ENCODE measurements at places on chromosomes 7 and 10.
A peak's percentile ranks its signal among the peaks of the same experiment; 100 is the strongest.

DNA sequence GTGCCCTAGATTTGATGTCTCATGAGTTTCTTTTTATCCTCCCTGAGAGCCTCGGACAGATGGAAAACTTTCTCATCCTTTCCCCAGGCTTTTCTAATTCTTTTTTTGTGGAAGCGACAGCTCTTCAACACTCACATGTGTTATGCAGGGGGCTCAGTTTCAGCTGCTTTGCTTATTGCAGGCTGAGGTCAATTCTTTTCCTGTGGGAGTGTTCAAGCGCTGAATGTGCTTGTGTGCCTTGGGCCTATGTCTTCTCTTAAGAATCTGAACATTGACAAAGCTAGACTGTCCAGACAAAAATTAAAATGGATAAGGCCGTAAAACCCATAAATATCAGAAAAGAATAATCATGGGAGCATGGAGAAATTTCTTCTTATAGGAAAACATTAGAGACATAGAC is 125.2 kb upstream of the STEAP4 start:
- DNase-seq, result no peak

DNA sequence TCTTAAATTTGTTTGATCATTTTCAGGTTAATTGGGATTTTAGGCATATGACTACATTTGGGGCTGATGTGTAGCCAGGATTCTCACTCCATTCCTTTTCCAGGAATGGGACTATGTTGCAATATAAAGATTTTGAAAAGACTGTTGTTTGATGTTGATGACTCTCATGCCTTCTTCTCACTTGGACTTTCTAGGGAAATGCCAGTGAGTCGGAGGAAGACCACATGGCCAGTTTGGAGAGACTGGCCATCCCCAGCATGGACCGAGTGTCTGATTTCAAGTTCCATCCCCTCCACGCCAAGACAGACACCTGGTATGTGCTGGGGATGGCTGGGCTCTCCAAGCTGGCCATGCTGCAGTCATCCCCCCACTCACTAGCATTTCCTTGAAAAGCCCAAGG is 5.5 kb downstream of the IGFBP3 start:
- no peak for DNase-seq

- DNase-seq, result no peak
Observed at GRCh38 chr7:158949359-158949758, 93.0 kb downstream of the DYNC2I1 start.

DNA sequence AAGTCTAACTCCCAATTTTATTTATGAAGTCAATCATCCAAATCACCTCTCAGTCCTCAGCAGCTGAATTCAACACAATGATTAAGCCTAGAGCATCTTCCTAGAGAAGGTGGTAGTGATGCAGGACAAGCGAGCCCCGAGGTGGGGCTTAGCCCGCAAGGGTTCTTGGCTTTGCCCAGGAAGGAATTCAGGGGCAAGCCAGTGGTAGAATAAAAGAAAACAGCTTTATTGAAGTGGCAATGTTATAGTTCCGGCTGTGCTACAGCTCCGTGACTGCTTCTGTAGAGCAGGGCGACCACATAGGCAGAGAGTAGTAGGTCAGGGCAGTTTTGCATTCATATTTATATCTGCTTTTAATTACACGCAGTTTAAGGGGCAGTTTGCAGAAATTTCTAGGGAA is 18.1 kb downstream of the IL2RA start:
- DNase-seq, result no peak

- no peak for DNase-seq
Observed at GRCh38 chr10:49351669-49352068, 44.2 kb downstream of the DRGX start.

- peak; percentile 24 for DNase-seq
Observed at GRCh38 chr7:83301416-83301815, 138.7 kb upstream of the PCLO start.

GRCh38 chr10:30751678-30752331 is 122.3 kb upstream of the LYZL2 start:
- peak; percentile 69 for DNase-seq

DNA sequence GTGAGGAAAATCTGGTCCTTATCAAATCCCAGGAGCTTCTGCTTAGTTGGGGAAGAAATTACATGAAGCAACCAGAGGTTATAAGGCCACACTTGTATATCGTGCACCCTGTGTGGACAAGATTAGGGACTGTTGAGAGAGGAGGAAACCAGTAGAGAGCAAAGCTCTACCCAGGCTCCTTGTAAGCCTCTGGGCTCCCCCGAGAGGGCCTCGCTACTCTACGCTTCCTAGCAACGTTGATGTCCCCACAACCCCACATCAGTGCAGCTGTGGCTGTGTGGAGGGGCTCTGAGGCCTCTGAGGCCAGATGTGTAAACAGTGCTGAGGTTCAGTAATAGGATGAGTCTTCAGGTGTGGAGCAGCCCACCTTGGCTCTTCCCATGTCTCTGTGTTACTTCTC is 16.0 kb downstream of the HIF1AN start:
- DNase-seq, result no peak

DNA sequence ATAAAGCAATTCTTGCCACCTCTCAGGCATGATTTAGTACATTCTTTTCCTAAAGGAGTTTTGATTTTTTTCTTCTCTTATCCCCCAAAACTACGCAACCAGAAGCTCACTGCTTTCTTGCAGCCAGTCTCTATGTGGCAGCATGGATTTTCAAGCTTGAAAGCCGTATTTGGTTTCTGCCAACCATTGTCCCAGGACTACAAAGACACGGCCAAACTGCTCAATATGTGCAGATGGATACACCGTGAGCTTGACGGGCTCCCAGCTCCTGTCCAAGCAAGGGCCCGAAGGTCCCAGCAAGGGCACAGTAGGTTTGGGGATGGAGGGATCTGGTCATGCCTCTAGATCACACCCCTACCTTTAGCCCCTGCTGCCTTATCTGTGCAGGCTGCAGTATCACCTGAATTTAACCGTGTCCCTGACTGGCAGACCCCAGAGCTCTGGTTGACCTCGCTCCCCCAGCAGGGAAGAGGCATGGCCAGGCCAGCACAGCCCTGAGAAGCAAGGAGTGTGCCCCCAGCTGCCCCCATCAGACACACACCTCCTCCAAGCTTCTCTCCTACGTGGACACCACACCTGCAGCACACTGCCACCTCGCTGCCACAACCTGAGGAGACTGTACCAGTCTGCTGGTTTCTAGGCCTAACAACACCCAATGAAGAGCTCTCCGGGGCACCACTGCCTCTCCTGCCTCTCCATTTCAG is 86.8 kb downstream of the COBL start:
- no peak for DNase-seq

- no peak for DNase-seq
Observed at GRCh38 chr7:152489044-152489443, 53.2 kb upstream of the KMT2C start.

- peak; percentile 70 for DNase-seq
Observed at GRCh38 chr10:15209827-15210509, 41.5 kb upstream of the NMT2 start.

GRCh38 chr10:14742382-14742781 is 32.3 kb downstream of the FAM107B start:
- no peak for DNase-seq

- no peak for DNase-seq
Observed at GRCh38 chr10:76201962-76202361, 770.5 kb downstream of the LRMDA start.

- no peak for DNase-seq
Observed at GRCh38 chr7:32293833-32294232, 196.3 kb downstream of the LSM5 start.

DNA sequence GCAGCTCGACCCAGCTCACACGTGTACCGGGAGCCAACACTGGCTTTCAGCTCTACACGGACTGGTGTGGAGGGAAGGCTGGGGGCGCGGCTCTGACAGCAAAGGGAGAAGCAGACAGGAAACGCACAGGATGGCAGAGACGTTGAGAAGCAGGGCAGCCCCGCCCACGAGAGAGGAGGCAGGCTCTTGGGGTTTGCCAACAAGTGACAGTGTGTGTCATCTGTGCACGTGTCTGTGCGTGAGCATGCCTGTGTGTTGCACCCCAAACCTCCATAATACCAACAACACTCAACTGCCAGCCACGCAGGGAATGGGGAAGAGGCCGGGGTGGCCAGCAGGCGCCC is 64.4 kb upstream of the PDGFA start:
- DNase-seq, result no peak

GRCh38 chr10:118151461-118151860 is 104.7 kb upstream of the RAB11FIP2 start:
- DNase-seq, result no peak

- DNase-seq, result no peak
Observed at GRCh38 chr7:40598915-40599314, 464.1 kb downstream of the SUGCT start.

- DNase-seq, result peak; percentile 21
Observed at GRCh38 chr7:70776627-70777101, 355.3 kb upstream of the GALNT17 start.

GRCh38 chr10:87670586-87670985 is 10.9 kb downstream of the PAPSS2 start:
- DNase-seq, result peak; percentile 54

DNA sequence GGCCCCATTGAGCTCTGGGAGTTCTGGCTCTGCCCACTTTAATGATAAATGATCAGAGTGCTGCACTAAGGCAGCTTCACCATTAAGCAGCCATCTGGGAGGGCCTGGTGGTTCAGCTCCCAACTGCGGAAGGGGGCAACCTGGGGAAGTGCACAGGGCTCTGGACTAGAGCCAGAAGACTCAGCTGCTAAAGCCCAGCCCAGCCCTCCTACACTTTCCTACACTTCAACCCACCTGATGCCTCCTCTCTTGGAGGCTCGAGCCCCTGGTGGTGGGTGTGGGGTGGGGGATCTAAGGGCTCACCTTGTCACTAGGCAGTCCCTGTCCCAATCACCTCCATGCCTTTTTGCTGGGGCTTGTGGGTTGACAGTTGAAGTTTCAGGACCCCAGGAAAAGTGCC is 60.6 kb upstream of the ANTXRL start:
- DNase-seq, result no peak

DNA sequence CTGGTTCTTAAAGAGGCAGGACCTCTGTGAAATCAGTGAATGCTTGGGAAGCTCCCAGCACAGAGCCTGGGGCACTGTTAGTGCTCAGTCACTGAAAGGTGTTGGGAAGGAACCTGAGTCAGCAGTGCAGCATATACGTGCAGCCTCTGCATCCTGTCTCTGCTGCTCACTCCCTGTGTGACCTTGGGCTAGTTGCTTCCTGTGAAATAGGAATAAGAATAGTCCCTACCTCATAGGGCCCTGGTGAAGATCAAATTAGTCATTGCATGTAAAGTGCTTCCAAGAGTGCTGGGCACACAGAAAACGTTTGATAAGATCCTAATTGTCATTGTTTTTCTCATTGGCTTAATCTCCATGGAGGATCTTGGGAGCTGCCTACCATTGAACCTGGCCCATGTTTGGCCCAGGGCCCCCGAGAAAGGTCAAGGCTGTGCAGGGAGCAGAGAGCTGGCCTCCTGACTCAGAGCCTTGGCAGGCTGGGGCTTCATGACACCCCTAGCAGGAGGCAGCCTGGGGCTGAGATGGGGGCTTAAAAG is 73.3 kb upstream of the COL13A1 start:
- no peak for DNase-seq

- DNase-seq, result peak; percentile 32
Observed at GRCh38 chr10:14325325-14325955, 5.3 kb downstream of the FRMD4A start.

- DNase-seq, result peak; percentile 87
Observed at GRCh38 chr7:17144322-17144721, 154.1 kb upstream of the AHR start.

DNA sequence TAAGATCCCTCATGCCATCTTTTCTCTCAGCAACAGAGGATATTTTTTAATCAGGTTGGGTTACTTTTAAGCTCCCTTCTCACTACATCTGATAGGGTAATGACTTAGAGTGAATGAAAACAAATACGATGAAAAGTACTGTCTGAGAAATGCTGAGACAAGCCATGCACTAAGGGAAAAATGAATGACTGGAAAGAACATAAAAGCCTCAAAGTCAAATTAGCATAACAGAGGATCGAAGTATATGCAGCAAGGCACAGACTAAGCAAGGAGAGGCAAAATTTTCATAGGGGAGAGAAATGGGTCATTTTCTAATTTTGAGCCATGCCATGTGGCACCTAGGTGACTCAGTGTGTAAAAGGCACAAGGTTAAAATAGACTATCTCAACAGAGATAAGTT is 8.5 kb upstream of the POT1 start:
- DNase-seq, result no peak

DNA sequence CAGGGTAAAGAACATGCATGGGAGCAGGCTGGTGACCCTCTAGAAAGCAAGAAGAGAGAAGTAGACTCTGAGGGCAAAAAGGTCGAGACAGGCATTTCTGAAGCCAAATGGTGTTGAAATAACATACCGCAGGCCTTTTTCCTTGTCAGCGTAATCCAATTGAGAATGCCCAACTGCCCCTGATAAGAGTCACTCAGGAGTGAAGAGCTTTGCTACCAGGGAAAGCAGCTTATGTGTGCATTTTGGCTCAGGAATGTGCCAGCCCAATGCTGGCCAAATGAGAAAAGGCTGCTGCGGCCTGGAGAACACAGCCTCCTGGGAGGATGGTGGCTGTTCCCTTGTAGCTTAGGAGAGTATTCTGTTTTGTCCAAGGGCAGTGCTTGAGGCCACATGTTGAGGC is 61.4 kb upstream of the NFKB2 start:
- DNase-seq, result peak; percentile 78

DNA sequence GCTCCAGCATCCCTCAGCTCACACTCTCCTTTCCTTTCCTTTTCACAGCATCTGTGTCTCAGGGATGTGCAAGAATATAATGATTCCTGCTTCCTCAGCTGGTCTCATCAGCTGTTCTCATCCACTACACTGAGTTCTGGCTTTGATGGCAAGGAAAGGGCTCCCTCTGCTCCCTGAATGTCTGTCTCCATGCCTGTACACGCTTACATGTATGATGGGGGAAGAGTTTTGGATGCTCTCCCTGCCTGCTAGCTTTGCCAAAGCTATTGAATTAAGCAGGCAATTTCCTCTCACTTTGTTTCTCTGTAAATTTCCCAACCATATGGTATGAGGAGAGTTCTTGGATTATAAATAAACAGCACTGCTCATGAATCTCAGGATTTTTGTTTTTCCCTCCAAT is 254.5 kb downstream of the SORCS3 start:
- DNase-seq, result no peak

- DNase-seq, result no peak
Observed at GRCh38 chr7:131774419-131775220, 218.2 kb upstream of the PODXL start.

- DNase-seq, result peak; percentile 84
Observed at GRCh38 chr7:88226886-88227516, 7.2 kb upstream of the SRI start.
